Spinal cord (tissue), 10 donors: ENCODE measurements at places on chromosomes 13 and 19.
A peak's percentile ranks its signal among the peaks of the same experiment; 100 is the strongest.

DNA sequence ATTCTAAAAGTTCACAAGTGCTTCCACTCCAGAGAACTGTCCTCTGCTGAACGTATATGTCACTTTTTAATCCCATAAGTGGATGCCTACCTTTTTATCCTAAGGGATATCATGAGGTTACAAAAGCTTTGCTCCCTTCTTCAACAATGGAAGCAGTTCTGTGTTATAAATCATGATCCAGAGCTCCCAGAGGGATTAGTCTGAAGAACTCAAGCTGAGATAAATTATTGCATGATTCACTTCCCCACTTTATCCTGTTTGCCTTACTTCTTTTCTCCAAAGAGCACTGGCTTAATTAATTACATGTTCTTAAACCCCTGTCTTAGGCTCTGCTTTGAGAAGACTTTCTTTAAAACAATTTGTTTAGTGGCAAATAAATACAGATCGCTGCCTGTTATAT lies 246.7 kb downstream of the PCDH17 start:
- H3K27ac ChIP-seq, result no peak overlapping the region
- H3K36me3 ChIP-seq, result no peaks in the 10 kb centered on the region
- no peak for DNase-seq
- no peaks in the 10 kb centered on the region for H3K4me1 ChIP-seq

DNA sequence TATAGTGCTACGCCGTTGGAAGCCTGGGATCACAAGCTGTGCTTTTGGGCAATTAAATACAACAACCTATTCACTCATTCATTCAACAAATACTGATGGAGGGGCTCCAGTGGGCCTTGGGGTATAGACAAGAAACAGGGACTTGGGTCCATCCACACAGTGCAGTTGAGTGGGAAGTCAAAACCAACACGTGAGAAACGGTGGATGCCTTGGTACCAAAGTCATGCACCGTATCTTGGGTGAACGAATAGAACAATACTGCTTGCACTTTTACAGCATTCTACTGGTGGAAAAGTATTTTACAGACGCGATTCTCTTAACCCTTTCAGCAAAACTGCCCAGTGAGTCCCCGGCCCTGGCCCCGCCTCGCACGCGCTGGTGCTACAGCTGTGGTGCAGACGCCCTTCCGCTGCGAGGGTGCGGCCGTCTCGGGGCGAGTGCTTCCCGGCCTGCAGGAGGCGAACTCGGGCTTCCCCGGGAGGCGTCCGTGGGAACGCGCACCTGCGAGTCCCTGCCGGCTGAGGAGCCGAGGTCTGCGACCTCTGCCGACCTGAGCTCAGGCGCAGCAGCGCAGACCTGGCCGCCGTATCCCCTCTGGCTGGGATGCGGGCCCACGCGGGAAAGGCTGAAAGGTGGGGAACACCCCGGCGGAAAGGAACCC lies 8.3 kb downstream of the TNFRSF19 start:
- H3K27ac ChIP-seq, result peak overlapping the region; percentile 86
- H3K4me3 ChIP-seq, result peak overlapping the region; percentile 69
- DNase-seq, result no peak
- peaks cover 16% of the 10 kb centered on the region for H3K4me1 ChIP-seq
- no peaks in the 10 kb centered on the region for H3K36me3 ChIP-seq
- no peaks in the 10 kb centered on the region for H3K27me3 ChIP-seq

DNA sequence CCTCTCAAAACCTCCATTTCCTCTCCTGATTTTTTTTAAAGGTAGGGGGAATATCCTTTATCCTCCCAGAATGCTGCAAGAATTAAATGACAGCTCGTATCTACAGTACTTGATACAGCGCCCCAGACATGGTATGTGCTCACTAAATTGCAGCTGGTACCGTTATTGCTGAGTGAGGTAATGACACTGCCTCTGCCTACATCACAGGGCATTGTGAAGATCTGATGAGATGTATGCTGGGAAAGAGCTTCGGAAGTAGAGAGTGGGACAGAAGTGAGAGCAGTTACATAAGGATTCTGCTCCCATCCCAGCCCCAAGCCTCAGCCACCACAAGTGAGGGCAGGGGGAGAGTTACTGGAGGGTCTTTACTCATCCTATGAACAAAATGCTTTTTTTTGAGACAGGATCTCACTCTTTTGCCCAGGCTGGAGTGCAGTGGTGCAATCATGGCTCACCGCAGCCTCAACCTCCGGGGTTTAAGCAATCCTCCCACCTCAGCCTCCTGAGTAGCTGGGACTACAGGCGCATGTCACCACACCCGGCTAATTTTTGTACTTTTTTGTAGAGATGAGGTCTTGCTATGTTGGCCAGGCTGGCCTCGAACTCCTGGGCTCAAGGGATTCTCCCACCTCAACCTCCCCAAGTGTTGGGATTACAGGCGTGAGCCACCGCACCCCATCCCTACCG lies 1.7 kb upstream of the FKRP start:
- H3K4me3 ChIP-seq, result no peak overlapping the region
- peaks cover 48% of the 10 kb centered on the region for H3K4me1 ChIP-seq

DNA sequence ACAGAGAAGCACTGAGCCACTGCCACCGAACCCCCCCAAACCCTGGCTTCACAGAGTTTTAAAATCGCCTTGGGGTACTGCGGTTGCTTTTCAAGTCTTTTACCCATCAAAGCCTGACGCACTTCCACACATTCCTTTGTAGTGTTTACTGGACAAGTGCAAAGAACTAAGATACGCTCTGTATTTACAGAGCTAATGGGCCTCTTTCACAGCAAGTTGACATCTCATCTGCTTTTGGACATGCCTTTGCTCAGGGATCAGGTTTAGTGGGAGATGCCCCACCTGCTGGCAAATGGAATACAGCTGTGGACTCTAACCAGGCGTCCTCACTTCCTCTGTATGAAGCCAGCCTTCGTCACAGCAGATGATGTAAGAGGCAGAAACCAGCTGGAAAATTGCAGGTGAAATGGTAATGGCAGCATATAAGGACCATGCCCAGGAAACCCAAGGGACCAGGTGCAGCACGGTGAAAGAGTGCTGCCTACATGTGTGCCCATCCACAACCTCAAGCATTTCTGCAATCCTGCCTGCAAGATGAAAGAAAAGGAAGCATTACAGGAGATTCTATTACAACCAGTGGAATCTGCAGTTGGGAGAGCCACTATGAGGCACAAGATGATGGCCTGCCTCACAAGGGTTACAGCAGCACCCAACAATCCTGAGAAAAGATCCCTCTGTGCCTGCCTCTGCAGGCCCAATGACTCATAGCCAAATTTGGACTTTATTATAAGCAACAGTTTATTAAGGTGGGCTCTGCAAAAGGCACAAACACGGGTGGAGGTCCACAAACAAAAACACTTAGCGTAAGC lies 34.7 kb downstream of the BRD4 start:
- peak overlapping the region; percentile 73 for H3K27ac ChIP-seq
- no peaks in the 10 kb centered on the region for H3K27me3 ChIP-seq
- H3K4me3 ChIP-seq, result no peak overlapping the region
- DNase-seq, result no peak
- peaks cover 3% of the 10 kb centered on the region for H3K36me3 ChIP-seq

DNA sequence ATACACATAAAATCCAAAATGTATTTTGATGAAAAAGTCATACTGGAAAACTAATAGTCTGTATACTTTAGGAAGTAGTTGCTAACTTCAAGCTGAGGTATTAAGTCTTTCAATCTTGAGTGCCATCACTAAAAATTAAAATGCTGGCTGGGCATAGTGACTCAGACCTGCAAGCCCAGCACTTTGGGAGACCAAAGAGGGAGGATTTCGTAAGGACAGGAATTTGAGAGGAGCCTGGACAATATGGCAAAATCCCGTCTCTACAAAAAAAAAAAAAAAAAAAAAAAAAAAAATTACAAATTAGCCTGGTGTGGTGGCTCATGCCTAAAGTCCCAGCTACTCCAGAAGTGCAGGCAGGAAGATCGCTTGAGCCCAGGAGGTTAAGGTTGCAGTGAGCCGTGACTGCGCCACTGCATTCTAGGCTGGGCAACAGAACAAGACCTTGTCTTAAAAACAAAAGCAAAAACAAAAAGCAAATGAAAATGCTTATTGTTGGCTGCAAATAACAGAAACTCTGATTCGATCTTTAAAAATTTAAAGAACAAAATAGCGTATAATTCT lies 1994.2 kb upstream of the PCDH20 start:
- H3K27ac ChIP-seq, result no peak overlapping the region
- no peak for DNase-seq
- no peaks in the 10 kb centered on the region for H3K36me3 ChIP-seq
- no peaks in the 10 kb centered on the region for H3K4me1 ChIP-seq

GRCh38 chr13:73141292-73141771 lies 82.5 kb downstream of the KLF5 start:
- peak overlapping the region; percentile 10 for H3K27ac ChIP-seq
- H3K27me3 ChIP-seq, result no peaks in the 10 kb centered on the region
- DNase-seq, result peak; percentile 24
- H3K36me3 ChIP-seq, result no peaks in the 10 kb centered on the region
- H3K4me3 ChIP-seq, result no peak overlapping the region

DNA sequence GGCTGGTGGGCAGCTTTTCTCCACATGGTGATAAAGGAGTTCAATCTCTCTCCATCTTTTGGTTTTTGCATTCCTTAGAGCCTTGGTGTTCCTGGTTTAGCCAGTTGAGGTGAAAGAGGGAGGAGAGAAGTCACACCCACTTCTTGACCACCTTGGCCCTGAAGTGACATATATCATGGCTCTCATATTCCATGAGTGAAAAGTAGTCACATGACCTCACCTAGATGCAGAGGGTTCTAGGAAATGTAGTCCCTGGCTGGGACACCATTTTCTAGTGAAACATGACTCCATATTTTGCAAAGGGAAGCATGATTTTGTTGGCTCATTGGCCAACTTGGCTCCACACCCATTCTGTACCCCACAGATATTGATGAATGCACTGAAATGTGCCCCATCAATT lies 16.1 kb downstream of the ADGRE1 start:
- H3K4me3 ChIP-seq, result no peak overlapping the region
- H3K27me3 ChIP-seq, result no peaks in the 10 kb centered on the region
- no peak for DNase-seq
- H3K36me3 ChIP-seq, result no peaks in the 10 kb centered on the region
- no peaks in the 10 kb centered on the region for H3K4me1 ChIP-seq
- H3K27ac ChIP-seq, result no peak overlapping the region

GRCh38 chr19:30450100-30450499 lies 77.9 kb downstream of the ZNF536 start:
- H3K4me1 ChIP-seq, result peaks cover 40% of the 10 kb centered on the region
- peak overlapping the region; percentile 83 for H3K27ac ChIP-seq

GRCh38 chr13:91668866-91669495 lies 270.6 kb downstream of the GPC5 start:
- H3K27me3 ChIP-seq, result no peaks in the 10 kb centered on the region
- no peaks in the 10 kb centered on the region for H3K36me3 ChIP-seq
- DNase-seq, result peak; percentile 73
- H3K4me3 ChIP-seq, result no peak overlapping the region

DNA sequence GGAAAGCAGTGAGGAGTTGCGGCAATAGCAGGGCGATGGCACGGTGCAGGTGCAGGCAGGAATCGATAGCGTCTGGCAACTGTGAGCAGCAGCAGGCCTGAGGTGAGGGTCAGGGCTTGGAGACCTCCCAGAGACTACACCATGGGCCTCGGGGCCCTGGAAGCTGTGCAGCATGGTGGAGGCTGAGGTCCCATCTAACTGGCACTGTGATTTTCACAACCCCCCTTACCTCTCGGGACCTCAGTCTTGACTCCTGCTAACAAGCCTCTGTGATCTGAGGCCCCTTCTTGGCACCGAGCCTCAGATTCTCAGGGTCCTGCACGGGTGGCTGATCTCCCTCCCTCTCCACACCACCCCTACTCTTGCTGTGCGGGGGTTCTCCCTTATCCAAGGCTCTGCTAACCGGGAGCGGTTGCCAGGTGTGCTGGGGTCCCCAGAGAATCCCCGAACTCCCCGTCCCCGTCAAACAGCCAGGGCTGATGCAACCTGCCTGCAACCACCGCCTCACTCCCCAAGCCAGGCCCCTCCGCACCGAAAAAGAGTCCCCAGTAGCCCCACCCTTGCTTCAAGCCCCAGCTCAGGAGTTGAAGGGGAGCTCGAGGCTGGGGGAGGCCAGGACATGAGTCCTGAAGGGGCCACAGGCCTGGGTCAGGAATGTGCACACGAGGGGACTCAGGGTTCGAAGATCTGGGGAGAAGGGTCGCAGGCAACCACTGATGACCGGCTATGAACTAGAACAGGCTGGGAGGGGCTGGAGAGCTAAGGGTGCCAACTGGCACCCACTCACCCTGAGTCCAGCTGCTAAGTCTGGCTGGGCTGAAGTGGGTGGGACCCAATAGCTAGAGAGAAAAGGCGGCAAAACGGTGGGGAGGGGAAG lies 4.8 kb upstream of the ATF5 start:
- DNase-seq, result no peak
- H3K4me1 ChIP-seq, result peaks cover 18% of the 10 kb centered on the region
- H3K4me3 ChIP-seq, result no peak overlapping the region
- H3K27me3 ChIP-seq, result no peaks in the 10 kb centered on the region
- no peak overlapping the region for H3K27ac ChIP-seq

DNA sequence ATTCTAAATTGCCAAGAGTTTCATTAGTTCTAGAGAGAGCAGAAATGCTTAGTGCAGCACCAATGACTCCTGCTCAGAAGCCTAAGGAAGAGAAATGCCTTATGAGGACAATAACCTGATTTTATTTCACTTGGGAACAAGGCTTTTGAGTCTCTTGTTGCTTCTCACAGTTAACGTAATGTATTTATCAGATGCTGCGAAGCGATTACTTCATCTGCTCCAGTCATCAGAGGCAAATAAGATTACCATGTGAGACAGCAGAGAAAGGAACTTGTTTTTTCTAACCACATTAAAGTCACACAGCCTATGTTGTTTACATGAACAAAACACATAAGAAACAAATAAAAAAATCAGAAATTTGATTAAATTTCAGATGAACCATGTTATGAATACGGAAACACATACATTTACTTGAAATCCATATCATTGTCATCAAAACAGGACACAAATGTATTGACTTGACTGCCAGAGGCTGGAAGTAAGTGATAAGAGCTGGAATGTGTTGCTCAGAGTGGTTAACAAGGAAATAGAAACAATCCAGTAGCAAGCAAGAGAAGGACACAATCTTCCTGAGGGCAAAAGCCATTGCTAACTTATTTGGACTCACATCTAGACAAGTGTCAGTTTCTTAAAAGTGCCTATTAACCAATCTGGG lies 147.3 kb downstream of the LHFPL6 start:
- no peak overlapping the region for H3K27ac ChIP-seq
- H3K27me3 ChIP-seq, result no peaks in the 10 kb centered on the region
- no peak overlapping the region for H3K4me3 ChIP-seq
- H3K4me1 ChIP-seq, result no peaks in the 10 kb centered on the region
- H3K36me3 ChIP-seq, result no peaks in the 10 kb centered on the region

- no peak overlapping the region for H3K4me3 ChIP-seq
- no peaks in the 10 kb centered on the region for H3K27me3 ChIP-seq
- DNase-seq, result no peak
Observed at GRCh38 chr13:37485756-37486155, 112.8 kb downstream of the POSTN start.

- no peak overlapping the region for H3K27ac ChIP-seq
- H3K36me3 ChIP-seq, result no peaks in the 10 kb centered on the region
- peaks cover 22% of the 10 kb centered on the region for H3K27me3 ChIP-seq
- peaks cover 42% of the 10 kb centered on the region for H3K4me1 ChIP-seq
- no peak overlapping the region for H3K4me3 ChIP-seq
Observed at GRCh38 chr19:50494186-50495019, 16.6 kb downstream of the JOSD2 start.

- no peak overlapping the region for H3K4me3 ChIP-seq
- DNase-seq, result peak; percentile 77
- H3K27me3 ChIP-seq, result no peaks in the 10 kb centered on the region
Observed at GRCh38 chr13:97468331-97468730, 34.4 kb downstream of the RAP2A start.
